ENCODE measurements at places on chromosomes 1 and 21. TPM values are rescaled to one million over a fixed set of nuclear protein-coding genes. Genes with fewer than 3 reads are reported as not detected.

KPRP gene
- total RNA-seq = not detected

RHBG gene
- total RNA-seq = not detected

ACBD6 gene
- 33.4 TPM for total RNA-seq

FMN2 gene
- not detected for total RNA-seq

PRKCZ gene
- total RNA-seq = 24.7 TPM

RXFP4 gene
- not detected for total RNA-seq

TOR3A gene
- 19.0 TPM for total RNA-seq

BATF3 gene
- 97.3 TPM for total RNA-seq

USH2A gene
- not detected for total RNA-seq

DDAH1 gene
- total RNA-seq = not detected

PTPRF gene
- 6.3 TPM for total RNA-seq

GRCh38 chr1:215287362-215287761 lies 204.8 kb downstream of the KCNK2 start:
- ATAC-seq = no peak

DNA sequence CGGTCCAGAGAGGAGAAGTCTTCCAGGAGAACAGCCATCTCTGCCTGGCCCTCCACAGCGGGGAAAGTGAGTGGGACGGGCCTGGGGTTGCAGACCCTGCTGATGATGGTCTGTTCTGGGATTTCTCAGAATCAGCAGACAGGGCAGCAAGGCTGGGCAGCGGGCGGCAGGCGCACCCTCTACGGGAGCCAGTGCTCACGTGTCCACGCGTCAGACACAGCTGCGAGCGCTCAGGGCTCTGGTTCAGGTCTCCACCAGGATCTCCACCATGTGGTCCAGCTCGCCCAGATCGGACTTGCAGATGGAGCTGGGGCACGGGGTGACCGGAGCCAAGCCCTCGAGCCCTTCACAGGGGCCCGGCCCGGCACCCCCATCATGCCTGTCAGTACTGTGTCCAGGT lies 5.5 kb downstream of the CLCA4 start:
- ATAC-seq = no peak

GRCh38 chr1:46405197-46405555 lies 11.1 kb downstream of the FAAH start:
- no peak for ATAC-seq

- ATAC-seq = no peak
These were observed 418.9 kb upstream of the PRMT6 start for GRCh38 chr1:106637566-106637965.

GRCh38 chr1:107153014-107153413 lies 12.2 kb downstream of the NTNG1 start:
- no peak for ATAC-seq

DNA sequence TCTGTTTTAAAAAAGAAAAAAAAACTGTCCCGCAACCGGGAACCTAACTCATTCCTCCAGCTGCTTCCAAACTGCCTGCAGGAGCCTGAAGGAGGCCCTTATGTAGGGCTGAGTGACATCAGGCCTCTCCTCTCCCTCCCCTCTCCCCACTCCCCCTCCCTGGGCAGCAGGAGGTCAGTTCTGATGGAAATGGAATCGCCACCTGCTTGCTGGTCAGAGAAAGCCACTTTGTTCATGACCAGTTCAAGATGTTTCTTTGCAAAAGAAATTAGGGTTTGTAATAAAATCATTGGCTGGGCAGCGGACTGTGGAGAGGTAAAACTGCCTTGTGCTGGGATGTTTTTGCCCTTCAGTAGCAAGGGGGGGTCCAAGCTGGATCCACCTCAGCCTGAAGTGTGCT lies at the start of gene MAP1LC3C:
Gene MAP1LC3C (minus strand): TSS at position 73 of the 400 bp plus-strand sequence. CDS start 90 bp downstream, outside the sequence.
- ATAC-seq = no peak

GRCh38 chr1:46334030-46334384 lies 6.6 kb upstream of the NSUN4 start:
- ATAC-seq = no peak

GRCh38 chr1:27011976-27012563 lies 580 bp downstream of the TENT5B start:
- ATAC-seq = peak; percentile 5

DNA sequence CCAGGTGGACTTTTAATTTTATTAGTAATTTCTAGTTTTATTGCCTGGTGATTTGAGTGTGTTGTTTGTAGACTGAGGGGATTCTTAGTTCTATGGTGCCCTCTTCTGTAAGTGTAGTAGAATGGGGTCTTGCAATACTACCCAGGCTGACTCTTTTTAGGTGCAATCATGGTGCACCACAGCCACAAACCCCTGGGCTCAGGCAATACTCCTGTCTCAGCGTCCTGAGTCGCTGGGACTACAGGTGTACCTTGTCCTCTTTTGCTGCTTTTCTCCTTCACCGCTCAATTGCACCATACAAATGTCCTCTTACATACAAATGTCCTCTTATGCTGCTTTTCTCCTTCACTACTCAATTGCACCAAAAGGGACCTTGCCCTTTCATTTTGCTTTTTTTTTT lies 43.1 kb downstream of the SCP2 start:
- no peak for ATAC-seq

GRCh38 chr1:208950206-208950605 lies 633.3 kb upstream of the CAMK1G start:
- no peak for ATAC-seq

GRCh38 chr1:194309697-194310096 lies 1123.3 kb upstream of the B3GALT2 start:
- no peak for ATAC-seq

DNA sequence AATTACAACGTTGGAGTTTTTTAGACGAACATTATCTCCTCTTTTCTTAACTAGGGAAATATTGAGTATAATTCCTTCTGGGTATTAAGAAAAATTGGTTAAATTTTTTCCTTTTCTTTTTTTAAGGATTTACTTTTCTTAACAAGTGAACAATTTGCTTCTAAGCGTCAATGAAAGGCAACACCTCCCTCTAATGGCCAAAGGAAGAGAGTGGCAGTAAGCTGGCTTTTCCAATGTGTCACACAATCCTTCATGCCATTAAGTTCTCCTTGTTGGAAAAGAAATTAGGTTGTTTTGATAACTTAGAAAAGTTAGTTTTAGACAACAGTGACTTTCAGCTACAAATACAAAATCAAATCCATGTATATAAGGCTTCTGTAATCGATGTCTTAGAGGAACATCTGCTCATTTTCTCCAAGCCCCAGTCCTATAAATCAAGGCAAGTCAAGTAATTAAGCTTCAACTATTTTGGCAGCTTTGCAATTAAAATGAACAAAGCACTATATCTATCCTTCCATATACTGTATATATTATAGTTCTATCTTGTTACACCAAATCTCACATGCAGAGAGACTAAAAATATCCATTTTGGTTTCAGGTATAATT lies 62.8 kb downstream of the EDEM3 start:
- ATAC-seq = no peak

DNA sequence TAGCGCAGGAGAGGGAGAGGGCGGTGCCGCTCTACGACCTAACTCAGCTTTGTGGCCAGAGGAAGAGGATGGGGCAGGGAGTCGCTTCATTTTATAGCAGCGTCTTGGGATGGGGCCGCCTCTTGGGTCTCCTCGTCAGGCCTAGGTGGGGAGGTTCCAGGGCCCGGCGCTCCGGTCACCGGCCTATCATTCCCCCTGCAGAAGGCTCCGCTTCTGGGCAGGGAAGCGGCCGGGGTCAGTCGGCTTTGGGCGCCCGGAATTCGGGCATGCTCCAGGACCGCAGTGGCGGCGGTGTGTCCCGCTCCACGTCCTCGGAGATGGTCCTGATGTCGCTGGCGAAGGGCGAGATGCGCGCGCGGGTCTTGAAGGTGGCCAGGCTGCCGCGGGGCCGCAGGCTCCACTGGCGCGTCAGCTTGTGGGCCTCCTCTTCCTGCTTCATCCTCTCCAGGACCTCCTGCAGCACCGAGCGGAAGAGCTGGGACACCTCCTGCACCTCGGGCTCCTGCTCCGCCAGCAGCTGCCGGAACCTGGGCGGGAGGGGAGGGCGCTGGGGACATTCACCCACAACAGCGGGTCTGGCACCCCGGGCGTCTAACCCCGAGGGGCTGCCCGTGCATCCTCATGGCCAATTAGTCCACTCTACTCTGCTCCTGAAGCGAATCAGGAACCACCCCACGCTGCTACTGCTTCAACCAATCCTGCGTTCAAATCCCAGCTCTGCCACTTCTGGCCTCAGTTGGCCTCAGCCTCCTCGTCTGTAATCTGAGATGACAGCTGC lies 13.0 kb downstream of the RD3 start:
- ATAC-seq = no peak

- ATAC-seq = no peak
These were observed 121.9 kb downstream of the NME7 start for GRCh38 chr1:169245706-169246105.

DNA sequence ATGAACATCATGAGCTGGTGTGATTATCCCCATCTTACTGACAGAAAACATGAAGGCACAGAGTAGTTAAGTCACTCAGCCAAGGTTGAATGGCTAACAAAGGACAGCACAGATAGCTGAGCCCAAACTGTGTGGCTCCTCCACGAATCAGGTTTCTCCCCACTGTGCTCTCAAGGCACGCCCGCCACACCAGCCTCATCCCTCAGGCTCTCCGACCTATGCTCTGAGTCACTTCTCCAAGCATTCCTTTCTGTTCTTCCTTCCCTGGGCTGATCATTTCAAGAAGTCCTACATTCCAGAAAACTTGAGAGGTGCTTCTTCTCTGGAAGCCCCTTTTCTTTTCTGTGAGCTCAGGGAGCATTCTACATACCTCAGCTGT lies 25.3 kb upstream of the SDC3 start:
- no peak for ATAC-seq

GRCh38 chr1:47881505-47882442 lies 115.4 kb downstream of the TRABD2B start:
- no peak for ATAC-seq

- no peak for ATAC-seq
These were observed at the start of gene TBX15 for GRCh38 chr1:118988186-118989005. TBX15 (minus strand) TSS chr1:118988343; CDS start chr1:118987795, 548 bp downstream.

DNA sequence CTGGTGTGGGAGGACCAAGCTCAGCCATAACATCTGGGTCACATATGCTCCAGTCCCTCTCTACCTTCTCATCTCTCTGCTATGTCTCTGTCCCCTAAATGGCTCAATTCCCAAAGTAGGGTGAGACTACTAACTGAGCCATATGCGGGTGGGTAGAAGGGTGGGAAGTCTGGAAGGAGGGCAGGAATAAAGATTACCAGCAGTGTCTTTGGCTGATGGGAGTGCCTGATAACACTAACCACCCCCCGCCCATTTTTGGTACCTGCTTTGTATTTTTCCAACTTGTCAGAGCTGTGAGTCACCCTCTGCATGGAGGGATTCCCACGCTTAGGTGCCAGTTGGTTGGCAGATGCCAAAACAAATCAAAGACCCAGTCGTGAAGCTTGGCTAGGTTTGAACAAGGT lies 14.9 kb upstream of the SSBP3 start:
- no peak for ATAC-seq

GRCh38 chr1:6490181-6491080 lies 1.0 kb downstream of the PLEKHG5 start:
- ATAC-seq = peak; percentile 80

GRCh38 chr21:40976198-40977109 lies 129.5 kb upstream of the DSCAM start:
- no peak for ATAC-seq
